ENCODE measurements at places on chromosomes 6 and 20. TPM values are rescaled to one million over a fixed set of nuclear protein-coding genes. Genes with fewer than 3 reads are reported as not detected.

GRCh38 chr20:20624914-20625313 lies 87.5 kb downstream of the RALGAPA2 start:
- no peak for DNase-seq

Gene MAPK13
- total RNA-seq: 72.2 TPM

Gene FAM209B
- 0.32 TPM for total RNA-seq

Gene CDH4
- 3.5 TPM for total RNA-seq

DNA sequence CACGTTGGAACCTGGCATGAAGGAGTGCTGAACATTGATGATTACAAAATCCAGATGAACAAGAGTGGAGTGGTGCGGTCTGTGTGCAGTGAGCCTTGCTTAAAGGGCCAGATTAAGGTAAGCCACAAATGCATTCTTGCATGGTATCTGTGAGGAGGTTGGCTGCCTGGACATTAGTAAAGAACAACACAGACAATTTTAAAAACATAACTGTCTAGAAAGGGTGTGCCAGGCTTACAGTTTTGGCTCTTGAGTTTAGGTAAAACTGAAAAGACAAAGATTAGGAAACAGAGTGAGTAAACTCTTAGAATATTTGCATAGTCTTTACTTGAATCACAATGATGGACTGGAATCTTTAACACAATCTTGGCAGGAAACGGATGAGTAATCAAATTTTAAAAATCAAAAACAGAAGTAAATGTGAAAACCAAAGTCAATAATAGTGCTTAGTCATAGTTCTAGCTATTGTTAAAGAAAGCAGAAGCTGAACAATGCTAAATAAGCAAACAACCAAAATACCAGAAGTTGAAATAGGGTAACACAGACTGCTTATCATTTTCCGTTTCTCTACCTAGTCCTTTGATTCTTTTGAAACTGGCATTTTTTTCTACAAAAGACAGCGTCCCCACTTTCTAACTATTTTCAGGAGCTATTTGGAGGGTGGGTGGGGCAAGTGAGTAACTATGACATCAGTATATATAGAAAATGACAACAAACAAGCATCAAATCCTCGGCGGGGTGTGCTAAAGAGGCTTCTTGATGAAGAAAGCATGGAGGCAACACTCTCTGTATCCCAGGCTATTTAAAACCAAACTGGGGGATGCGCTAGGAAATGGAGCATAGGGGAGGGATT lies 185.8 kb upstream of the RAB32 start:
- DNase-seq: no peak

DNA sequence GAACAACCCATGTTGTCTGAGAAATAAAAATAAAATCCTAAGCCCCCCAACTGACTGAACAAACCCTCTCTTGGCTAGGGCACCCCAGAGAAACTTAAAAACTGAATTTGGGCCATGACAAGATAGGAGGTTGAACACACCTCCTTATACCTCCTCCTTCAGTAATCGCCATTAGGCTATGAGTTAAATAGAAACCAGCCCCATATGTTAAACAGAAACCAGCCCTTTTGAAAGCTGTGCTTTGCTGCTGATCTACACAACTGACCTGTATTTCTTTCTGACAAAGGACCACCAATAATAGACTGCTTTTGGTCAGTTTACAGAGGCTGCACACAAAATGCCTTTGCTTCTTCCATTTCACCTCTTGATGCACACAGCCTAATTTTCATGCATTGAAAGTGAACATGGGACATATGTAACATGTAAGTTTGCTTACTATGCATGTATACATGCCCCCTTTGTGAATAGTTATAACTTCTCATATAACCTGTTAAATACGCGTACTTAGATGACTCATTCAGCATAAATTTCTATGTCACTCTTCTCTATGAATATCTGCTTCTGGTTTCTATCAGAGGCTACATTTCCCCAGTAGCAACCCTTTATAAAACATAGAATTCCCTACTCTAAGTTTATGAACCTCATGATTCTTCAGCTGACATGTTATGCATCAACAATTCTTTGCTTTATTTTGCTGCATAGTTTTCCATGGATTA lies 462.9 kb downstream of the COL12A1 start:
- DNase-seq: no peak

Measured in mucosa of gallbladder (tissue), 1 donor.